ENCODE measurements at places on chromosomes 12 and 14.

GRCh38 chr12:94604366-94604698 is 46.0 kb downstream of the TMCC3 start:
- DNase-seq, result no peak

GRCh38 chr14:39417014-39417413 is 15.2 kb downstream of the FBXO33 start:
- no peak for DNase-seq

- no peak for DNase-seq
Observed at GRCh38 chr12:45612044-45612794, 117.3 kb upstream of the ARID2 start.

DNA sequence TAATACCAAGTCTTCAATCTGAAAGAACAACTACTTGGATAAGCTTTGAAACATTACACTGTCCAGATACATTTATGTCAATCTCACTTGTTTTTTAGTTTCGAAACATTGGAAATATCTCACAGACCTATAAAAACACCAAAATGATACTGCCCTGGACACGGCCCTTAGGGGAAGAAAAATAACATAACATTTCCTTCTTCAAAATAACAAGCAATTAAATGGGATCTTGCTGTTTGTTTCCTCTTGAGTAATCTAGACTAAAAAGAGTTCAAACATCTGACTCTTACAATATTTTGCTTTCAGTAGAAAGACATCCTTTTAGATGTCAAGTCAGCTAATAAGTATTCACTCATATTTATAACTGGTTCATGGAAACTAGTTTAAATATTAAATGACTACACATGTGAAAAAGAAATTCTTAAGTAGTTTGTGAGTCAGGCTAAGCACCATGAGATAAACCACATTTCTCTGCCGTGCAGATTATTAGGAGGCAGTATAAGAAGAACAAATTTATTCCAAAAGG is 87.5 kb downstream of the EPS8 start:
- DNase-seq, result no peak

DNA sequence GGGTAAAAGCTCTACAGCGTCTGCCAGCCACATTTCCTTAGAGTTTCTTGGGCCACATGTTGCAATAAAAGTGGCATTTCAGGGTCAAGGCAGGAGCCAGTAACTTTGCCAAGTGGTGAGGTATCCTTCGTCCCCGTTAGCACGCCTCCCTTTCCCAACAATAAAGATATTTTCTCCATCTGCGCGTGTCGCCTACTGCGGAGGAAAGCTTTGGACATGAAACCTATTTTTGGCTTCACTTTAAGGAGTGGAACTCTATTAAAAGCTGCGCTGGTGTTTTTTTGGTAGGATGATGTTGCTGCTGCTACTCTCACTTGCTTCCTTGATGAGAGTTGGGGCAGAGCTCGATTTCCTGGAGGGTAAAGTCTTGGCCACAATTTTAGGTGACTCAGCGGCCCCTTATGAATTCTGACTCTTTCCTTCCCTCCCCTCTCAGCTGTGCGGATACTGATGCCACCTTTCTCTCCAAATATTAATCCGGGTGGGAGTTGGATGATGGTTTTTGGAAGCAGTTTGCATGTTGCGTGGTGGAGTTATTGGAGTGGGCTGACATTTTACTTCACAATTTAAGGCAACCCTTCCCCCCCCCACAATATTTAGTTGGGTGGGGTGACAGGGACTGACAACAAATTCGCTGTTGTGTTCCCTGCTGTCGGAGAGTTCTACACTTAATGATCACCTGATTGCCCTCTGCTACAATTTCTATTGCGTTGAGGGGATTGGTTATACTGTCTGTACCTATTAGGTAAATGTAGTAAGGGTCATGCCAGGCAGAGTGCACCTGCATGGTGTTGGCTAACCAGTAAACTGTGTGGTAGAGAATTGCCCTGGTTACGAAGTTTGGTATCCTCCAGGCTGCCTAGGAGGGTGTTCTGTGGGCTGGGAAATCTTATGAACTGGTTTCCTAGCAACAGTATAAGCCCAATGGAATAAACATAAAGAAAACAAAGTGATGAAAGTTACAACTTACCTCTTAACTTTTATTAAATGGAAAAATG is 1.1 kb downstream of the CCDC91 start:
- DNase-seq, result peak; percentile 32

GRCh38 chr12:3680919-3681594 is 71.9 kb downstream of the CRACR2A start:
- DNase-seq, result no peak

GRCh38 chr14:102418169-102418852 is 55.6 kb downstream of the TECPR2 start:
- no peak for DNase-seq

DNA sequence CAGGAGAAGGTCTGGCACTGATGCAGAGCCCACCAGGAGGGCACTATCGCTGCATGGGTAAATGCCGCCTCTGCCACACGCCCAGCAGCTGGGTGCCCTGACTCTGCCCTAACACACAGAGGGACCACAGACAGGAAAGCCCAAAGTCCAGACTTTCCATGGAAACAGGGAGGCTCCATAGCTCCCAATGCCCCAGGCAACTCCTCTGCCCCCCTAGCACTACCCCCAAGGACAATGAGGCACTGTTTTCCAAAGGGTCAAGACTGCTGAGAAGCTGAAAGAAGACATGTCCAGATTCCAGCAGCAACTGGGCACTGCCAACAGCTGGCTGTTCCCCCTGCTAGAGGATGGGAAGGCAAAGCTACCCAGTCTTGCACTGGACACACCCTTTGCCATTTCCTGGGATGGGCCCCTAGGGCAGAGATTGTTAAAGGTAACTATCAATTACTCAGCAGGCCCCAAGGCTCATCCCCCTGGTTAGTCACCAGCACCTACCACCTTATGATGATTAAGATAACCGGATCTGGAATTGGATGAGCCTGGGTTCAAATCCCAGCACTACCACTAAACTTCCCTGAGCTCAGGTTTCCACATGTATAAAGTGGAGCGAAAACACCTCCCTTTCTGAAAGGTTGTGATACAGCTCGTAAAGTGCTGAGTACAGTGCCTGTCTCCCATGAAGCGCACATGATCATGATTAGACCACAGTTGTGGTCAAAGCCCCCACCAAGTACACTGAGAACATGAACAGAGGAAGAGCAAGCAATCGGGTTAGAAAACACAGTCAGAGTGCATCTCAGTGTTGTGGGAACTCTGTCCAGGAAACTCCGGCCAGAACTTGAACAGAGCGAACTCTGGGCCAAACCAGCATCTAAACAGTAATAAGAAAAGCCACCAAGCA is 3.3 kb downstream of the PXN start:
- no peak for DNase-seq

GRCh38 chr14:72611506-72611905 is 282.4 kb downstream of the DPF3 start:
- DNase-seq, result no peak

DNA sequence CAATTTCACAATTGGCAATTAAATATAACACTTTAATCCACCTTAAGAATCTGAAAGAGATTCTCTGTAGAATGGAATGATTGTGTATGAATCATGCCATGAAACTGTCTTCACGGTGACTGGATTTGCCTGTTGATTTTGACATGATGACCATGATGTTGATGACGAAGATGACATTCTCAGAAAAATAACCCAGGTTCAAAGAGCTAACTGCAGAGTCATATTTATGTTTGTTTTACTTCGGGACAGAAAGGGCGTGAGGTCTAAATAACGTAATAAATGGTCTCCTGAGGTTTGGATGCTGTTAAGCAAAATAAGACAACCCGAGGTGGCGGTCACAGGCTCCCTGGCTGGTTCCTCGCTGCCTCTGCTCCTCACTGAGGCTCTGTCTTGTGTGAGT is 532.0 kb downstream of the TMEM121 start:
- no peak for DNase-seq

GRCh38 chr12:28378736-28379135 is 188.5 kb downstream of the CCDC91 start:
- DNase-seq, result no peak

GRCh38 chr14:33317675-33318074 is 379.0 kb downstream of the NPAS3 start:
- no peak for DNase-seq
